ENCODE measurements at places on chromosomes 1 and 21.

DNA sequence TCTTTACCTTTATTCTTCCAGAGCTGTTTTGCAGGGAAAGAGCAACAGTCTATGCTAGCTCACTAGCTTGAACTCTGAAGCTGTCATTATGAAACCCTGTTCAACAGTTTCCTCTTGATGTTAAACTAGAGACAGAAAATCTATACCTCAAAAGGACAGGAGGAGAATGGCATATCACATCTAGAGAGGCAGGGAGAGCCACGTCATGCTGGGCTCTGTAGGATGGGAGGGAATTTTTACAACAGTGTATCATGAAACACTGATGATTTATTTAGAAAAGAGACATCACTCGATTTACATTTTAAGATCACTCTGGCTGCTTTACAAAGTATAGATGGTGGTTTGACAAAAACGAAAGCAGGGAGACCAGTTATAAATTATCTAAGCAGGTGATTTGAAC is 224.9 kb upstream of the COA6 start:
- DNase-seq: no peak

- DNase-seq: no peak
These were observed 31.9 kb downstream of the NSL1 start for GRCh38 chr1:212759683-212760082.

DNA sequence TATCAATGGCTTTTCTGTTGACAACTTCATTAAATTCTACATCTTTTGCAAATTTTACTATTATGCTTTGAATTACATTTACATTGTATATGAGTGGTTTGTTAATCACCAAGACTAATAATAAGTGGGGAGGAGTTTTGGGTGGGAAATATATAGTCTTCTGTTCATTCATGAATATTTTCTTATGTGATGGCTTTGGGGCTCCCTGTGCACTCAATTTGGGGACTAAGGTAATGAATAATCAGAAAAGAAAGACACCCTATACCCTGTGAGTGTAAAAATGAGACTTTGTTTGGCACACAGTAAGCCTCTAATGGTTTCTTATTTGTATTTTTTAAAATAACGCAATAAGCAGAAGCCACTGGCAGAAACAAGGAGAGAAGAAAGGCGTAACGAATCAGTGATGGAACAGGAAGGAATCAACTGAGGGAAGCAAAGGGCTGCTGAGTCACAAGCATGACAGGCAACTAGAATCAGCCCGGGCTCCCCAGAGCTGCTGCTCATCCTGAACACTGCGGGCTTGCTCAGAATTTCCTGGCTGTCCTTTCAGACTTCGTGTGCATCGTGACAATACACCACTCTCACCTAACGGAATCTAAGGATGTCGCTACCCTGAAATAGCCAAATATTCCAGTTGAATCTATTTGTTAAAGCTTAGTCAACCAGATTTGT is 20.8 kb upstream of the RGS2 start:
- DNase-seq: no peak

DNA sequence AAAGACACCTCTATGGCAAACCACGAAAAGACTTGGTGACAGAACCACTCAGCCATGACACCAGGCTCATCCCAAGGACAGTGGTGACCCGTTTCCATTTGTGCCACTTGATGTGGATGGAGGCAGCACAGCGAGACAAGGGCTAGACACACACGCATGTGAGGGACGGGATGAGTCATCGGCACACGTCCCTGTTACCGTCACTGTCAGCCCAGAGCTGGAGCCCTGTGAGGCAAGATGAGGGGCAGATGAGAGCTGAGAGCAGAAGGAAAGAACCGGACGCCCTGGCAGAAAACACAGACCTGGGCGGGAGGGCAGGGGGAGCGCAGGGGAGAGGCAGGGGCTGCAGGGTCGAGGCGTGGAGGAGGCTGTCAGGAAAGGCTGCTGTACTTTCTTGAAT is 57.8 kb downstream of the SIK1 start:
- no peak for DNase-seq

- no peak for DNase-seq
These were observed 64.7 kb downstream of the NRIP1 start for GRCh38 chr21:15000081-15000480.

GRCh38 chr21:35396655-35397054 is 347.6 kb upstream of the RUNX1 start:
- DNase-seq: no peak

DNA sequence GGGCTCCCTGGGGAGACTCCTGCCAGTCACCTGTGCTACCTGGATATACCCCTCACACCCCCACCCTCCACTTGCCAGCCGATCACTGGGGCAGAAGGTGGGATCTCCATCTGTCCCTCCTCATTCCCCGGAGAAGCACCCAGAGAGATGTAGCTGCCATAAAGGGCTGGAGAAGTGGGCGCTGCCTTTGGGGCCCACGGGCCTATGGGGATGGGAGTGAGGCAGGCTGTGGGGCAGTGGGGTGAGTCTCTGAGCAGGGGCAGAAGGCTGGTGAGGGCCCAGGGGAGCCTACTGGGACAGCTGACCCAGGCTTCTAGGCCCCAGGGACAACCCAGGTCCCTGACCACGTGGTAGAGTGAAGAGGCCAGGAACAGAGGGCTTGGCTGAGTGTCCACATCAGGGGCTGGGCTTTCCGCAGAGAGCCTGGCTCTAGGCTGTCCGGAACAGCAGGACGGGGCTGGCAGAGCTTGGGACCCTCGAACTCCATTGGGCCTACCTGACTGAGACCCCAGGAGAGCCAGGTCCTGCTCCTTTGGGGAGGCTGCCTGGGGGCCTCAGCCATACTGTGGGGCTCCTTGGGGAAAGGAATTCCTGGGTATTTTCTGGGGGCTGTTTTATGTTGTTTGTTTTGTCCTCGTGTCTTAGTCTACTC is 205.9 kb upstream of the VAMP3 start:
- DNase-seq: no peak

GRCh38 chr1:17485281-17485680 is 45.8 kb upstream of the RCC2 start:
- no peak for DNase-seq

- DNase-seq: no peak
These were observed 738.7 kb downstream of the LTN1 start for GRCh38 chr21:28253961-28254360.

DNA sequence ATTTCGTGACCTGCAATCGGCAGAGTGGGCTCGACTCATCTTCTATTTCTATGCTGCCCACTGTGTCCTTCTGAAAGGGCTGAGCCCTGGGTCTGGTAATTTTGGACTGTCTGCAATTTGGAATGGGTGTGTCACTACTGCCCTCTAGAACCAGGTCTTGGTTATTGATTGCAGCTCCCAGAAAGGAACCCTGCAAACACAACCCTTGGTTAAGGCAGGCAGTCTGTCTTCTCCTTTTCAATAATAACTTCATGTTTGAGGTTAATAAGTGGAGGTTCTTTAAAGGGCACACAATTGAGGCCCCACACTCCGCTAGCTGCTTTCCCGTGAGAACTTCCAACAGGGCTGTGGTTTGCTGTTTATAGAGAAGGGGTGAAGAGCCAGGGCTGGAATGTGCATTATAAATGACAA is 79.9 kb upstream of the LYST start:
- DNase-seq: no peak

GRCh38 chr1:64675718-64676345 is 69.0 kb upstream of the RAVER2 start:
- DNase-seq: no peak

DNA sequence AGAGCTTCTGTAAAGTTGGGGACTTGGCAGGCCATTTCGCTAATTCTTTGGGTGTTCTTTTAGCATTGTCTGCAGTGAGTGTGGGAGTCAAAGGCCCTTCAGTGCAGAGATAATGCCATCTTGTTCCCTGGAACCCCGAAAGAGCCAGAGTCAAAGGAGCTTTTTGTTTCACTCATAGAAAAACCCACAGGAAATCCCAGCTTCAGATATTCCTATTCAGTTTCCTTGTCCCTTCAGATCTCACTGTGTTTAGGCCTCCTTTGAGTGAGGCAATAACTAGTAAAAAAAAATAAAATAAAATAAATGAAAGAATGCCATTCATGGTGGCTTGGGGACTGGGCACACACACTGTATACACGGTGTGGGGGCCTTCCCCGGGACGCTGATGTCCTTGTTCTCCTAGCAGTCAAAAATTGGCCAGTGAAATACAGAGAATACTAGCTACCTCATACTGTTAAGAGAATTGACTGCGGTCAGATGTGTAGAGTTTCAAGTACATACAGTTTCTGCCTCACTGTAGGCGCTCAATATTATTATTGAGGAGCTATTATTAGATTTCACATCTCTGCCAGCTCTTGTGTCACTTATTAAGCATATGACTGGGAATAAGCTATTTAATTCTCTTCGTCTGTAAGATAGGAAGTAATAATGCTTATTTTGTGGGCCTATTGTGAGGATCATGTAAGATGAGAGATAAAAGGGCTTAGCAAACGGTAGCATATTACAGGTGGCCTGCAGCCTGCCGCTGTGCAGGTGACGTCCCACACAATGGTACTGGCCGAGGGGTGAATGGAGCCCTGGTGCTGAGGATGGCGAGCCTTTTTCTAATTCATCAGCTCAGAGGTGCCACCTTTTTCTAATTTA is 16.7 kb downstream of the DISC1 start:
- DNase-seq: no peak

DNA sequence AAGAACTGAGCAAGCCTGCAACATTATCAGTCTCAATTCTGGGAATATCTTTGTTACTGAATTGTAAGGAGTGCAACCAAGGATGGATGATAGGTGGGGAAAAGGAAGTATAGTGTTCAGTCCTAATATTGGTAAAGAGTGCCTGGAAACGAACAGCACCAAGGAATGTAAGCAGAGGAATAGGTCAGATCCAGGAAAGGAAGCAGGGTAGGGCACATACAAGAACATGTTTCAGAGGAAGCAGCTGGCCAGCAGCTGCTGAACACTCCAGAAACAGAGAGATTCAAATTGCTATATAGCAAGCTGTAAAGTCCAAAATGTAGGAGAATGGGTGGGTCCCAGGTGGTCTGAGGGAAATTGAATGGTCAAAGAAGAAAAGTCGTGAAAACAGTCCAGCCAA is 37.9 kb downstream of the CRB1 start:
- DNase-seq: no peak

- no peak for DNase-seq
These were observed 271.7 kb downstream of the DUSP10 start for GRCh38 chr1:221470000-221470698.

GRCh38 chr1:207832796-207833195 is 78.1 kb downstream of the CD34 start:
- no peak for DNase-seq

DNA sequence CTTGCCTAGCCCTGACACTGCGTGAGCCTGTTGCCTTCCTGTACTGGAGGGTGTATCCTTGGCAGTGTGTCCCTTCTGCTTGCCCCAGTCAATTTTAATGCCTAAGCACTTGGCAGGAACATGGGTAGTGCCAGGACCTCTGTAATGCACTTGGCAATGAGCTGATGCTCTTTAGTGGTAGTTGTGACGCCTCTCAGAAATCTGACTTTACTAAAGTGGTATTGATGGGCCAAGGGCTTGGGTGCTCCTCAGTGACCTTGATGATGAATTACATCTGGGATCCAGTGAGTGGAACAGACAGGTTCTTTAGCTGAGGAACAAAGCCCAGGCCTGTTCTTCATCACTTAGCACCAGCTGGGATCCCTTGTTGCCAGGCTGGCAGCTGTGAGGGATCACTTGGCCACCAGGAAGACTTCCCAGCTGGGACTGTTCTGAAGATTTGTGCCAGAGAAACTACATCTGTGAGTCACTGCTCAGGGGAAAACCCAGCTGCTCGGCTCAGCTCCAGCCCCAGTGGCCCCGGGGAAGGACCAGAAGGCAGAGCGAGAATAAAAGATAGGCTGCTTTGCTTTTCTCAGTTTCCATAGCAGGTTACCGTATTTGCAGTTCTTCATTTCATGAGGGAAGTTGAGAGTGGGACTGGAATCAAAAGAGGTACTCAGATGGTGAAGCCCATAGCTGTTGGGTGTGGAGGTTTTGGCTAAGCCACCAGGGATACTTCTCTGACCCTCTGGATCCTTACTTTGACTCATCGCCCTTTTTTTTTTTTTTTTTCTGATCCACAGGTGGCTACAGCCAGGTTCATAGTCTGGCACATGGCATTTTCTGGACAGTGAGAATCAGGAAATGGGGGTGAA is 28.5 kb upstream of the KCNA2 start:
- peak; percentile 84 for DNase-seq

All from activated T-cell treated with anti-CD3 and anti-CD28 coated beads, Interleukin-2, amount 50 U/mL, for 24 hours (primary cell).